ENCODE measurements at places on chromosomes 13 and 19.

DNA sequence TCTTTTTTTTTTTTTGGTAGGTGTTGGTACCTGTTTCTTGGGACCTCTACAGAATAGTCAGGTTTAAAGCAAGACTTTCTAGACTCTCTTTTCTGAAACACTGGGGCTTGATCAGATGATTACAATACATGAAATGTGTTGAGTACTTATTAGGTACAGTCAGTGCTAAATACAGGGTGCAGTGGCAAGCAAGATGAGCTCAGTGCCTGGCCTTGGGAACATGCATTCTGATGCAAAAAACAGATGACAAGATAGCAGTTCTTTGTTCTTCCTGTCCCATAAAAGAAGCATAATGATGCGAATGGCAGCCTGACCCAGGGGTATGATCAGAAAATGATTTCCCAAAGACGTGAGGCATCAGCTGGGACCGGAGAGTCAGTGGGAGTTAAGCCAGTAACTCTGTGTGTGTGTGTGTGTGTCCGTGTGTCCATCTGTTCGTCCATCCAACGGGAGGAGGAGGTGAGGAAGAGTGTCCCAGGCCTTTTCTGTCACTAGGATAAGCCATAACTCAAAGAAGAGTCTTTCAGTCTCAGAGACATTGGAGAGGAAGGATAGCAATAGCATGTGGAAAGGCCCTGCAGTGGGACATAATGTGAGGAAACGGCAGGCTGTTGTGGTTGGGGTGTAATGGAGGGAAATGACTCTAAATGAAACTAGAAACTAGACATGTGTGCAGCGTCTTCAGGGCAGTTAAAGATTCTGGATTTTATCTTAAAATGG lies 32.2 kb downstream of the SLAIN1 start:
- DNase-seq = no peak

- peak; percentile 50 for DNase-seq
These were observed 350.6 kb upstream of the ARGLU1 start for GRCh38 chr13:106918557-106918860.

DNA sequence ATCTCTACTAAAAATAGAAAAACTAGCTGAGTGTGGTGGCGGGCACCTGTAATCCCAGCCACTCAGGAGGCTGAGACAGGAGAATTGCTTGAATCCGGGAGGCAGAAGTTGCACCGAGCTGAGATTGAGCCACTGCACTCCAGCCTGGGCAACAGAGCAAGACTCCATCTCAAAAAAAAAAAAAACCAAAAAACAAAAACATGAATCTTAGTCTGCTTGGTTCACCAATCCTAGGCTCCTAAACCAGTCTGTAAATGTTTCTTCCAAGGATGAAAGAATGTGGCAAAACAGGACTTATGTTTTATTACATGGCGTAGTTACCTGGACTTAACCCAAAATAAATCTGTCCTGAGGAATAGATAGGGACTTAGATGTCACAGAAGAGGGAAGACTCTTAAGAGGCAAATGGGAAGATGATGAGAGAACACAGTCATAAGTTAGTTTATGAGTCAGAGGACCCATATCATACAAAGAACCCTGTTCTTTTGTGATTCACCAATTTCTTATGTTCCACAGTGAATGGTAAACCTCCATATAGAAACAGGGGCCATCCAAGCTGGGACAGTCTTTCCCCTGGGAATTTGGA lies 6.9 kb upstream of the FBXL3 start:
- no peak for DNase-seq

- no peak for DNase-seq
These were observed 293.2 kb downstream of the EFNB2 start for GRCh38 chr13:106241974-106242953.

DNA sequence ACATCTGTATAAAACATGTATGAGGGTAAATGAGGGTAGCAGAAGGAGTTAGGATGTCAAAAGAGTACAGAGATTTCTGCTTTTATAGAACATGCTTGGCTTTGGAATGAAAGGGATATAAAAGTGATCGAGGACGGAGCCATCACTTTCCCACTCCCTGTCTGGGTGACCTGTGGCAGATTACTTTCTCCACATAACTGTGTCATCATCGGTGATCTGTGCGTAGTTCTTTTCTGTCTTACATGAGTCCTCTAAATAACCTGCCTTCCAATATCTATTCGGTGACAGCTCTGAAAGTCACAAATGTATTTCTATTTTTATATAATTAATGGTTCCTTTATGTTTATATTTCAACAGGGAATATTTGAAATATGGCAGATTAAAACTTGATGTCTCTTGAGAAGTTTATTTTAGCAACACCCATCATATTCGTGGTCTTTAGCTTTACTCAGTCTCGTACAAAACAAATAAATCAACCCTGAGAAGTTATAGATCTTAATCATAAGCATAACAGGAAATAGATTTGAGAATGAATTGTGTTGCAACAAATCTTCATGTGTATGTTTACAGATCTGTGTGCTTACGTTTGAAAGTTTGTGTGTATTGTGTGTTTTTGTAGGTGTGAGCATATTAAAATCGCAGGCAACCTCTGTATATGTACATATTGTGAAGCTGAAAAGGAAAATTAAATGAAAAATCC lies 1094.3 kb downstream of the EFNB2 start:
- DNase-seq = peak; percentile 65
